ENCODE measurements at places on chromosomes 2 and 18. TPM values are rescaled to one million over a fixed set of nuclear protein-coding genes. Genes with fewer than 3 reads are reported as not detected.

POMC gene
- total RNA-seq, result not detected

ACTR2 gene
- total RNA-seq, result 45.3 TPM

TXNDC2 gene
- 0.29 TPM for total RNA-seq

GRCh38 chr18:11316546-11316945 lies 167.2 kb upstream of the PIEZO2 start:
- DNase-seq, result no peak

DSG1 gene
- 0.02 TPM for total RNA-seq

DNA sequence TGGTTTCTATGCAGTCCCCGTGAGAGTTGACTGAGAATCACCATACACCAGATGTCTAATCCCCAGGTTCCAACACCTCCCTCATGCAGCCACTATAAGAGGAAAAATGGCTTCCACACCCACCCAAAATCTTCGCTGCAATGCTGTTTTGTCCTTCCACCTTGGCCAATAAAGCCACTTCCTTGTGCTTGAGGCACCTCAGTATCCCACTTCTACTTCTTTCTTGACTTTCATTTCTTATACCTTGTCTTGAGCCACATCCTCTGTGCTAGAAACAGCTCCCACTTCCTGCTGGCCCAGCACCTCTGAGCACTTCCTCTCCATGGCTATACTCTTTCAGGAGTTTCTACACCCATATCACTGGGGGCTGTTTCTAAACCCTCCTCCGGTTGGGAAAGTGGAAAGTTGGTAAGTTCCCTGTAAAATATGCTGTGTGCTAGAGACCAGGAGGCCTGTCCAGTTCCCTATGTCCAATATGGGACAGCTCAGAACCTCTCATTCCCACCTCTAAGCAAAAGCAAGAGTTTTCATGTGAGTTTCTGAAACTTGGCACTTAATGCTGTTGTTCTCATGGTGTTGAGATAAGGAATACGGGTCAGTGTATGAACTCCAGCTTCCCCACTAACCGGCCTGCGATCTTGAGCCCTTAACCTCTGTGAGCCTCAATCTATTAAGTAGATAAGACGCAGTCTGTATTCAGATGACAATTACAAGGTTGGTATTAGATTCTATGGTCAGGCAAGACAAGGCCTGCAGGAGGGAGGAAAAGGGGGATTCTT lies 209.1 kb upstream of the ID2 start:
- DNase-seq, result no peak

DNA sequence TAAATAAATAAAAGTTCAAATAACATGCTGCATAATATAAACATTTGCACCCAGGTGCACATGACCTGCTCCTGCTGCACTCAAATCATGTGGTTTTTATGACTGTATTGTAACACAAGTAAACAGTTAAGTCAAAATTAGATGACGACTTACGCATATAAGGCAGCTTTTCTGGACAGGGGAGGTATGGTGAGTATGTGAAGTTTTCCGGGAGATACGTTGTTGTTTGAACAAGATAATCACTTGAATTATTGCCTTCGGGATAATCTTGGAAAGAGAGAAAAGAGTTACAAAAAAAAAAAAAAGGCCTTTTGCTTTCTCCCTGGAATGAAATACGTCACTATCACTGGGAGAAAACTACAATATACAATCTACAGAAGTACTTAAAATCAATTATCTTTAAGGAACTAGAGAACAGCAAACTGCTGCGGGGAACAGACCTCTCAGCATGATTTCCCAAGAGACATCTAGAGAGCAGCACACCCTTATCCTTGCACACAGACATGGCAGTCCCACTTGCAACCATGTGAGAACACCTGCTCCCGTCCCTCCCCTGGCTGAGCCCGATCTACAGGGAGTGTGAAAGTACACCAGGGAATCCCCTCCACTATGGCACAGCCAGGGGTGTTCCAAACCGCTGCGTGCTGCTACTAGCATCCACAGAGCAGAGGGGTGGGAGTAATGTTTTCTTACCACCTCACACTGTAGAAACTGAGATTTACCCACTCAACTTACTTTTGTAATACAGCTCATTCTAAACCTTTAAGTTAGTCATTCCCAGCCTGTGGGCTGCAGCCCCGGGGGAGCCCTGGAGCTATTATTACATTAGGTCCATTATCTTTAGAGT lies 26.3 kb downstream of the B4GALT6 start:
- DNase-seq, result no peak

DNA sequence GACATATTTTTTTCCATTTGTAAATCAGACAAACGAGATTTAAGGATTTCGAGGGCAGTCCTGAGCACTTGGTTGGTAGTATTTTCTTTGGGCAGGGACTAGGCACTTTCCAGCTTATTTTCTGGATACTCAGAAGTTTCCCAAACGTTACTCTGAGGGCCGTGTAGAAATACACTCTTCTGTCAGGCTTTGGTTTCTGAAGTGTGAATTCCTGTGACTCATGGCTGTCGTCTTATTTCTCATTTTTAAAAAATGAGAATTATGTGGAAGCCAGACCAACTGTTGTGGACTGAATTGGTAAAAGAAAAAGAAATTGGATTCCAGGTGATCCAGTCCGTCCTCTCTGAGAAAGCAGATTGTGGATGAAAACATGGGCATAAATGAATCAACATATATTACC lies 658.6 kb upstream of the FANCL start:
- no peak for DNase-seq

MC5R gene
- total RNA-seq, result not detected

DNA sequence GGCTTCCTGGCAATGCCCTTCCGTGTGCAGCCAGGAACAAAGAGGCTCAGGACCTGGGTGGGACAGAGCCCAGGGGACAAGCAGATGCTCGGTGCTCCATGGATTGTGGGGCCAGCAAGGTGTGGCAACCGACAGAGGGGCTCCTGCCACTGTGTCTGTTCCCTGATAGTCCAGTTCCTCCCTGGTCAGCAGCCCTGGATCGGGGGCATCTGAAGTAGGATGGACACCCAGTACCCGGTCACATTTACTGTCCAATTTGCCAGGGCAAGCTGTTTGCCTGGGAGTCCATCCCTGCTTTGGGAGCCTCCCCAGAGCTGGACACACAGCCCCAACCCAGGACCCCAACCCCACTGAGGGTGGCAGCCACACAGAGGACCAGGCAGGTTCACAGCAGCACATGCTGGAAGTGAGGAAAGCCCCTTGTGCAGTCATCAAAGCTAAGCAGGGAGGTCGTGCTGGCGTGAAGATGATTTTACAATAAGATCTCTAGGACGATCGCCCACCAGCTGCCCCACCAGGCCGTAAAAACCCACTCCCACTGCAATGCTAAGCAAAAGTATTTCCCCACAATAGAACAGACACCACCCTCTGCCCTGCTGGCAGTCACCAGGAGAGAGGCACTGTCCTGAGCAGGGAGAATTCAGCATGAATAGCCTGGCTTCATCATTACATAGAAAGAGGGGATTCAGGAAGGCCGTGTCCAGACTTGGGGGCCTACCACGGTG lies 141.7 kb downstream of the NDUFA10 start:
- no peak for DNase-seq

DNA sequence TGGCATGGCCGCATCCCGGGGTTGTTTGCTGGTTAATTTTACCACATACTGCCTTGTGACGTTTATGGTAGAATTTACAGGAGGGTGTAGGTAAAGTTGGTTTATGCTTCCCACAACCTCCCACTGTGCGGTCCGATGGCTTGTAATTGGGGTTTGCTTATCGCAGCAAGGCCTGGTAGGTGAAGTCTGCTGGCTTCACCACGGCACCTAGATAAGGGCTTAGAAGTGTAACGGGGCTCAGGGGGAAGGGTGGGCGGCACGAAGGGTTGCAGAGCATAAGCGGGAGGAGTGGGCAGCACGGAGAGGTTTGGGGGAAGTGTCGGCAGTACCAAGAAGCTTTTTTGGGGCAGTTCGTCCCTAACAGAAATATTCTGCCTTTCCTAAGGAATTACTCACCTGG lies 39.0 kb upstream of the TMEM131 start:
- no peak for DNase-seq

TRIM54 gene
- not detected for total RNA-seq

DNA sequence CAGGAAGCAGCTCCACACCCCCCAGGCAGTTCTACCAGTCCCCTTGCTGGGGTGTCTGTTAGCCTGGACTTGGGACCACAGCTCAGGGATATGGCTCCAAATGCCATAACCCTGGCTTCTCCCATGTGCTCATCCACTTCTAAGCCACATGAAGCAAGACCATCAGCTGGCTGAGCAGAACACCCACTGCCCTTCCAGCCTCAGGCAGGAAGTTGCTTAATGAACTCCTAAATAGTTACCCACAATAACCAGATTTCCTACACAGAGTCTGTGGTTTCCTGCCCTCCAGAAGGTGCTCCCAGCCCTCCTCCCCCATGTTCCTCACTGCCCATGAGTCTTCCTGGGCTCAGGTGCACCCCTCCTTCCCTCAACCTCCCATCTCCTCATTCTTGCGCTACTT lies 98.3 kb upstream of the EPC2 start:
- peak; percentile 68 for DNase-seq

- no peak for DNase-seq
These were observed 116.9 kb upstream of the CREB1 start for GRCh38 chr2:207412787-207413310.

DNA sequence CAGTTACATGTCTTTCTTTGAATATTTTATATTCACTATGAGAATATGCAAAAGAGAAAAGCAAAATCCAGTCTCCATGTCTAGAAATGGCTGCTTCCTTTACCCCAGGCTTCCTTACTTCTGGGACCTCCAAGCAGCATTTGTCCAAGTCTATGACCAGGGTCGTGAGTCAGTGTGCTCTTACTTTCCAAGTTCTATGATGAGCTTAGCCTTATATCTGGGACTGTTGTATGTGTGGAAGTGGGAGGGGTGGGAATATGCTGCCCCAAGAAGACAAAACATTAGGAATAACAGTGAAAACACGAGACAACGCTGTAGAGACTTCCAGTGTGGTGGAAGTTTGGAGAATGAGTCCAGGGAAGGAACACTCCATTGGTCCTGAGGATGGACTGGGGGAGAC lies 21.2 kb upstream of the CHRNA1 start:
- DNase-seq, result no peak

FN1 gene
- 246 TPM for total RNA-seq

REG1B gene
- total RNA-seq, result not detected

DNA sequence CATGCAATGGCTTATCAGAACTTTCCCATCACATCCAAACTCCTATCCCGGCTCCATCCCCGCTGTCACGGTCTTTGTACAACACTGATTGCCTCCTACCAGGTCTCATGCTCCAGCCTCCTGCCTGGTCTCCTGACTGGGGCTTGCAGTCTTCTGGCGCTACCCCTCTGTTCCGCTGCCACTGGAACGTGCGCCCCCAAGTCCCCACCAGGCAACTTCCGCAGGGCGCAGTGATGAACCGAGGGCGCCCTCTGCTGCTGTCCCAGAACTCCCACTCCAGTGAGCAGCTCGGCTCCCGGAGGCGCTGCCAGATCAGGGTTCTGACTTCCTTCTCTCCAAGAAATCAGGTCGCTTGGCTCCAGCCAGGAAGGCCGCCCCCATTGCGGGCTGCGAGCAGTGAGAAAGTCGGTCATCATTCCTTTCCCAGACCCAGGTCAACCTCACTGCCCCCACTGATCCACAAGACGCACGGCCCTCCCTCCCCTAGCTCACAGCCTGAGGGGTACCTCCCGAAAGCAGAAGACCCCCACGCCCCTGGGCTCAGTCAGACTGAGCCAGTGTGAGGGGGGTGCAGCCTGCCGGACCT lies 43.9 kb upstream of the RAB11FIP5 start:
- no peak for DNase-seq

INPP5D gene
- total RNA-seq, result not detected

DNA sequence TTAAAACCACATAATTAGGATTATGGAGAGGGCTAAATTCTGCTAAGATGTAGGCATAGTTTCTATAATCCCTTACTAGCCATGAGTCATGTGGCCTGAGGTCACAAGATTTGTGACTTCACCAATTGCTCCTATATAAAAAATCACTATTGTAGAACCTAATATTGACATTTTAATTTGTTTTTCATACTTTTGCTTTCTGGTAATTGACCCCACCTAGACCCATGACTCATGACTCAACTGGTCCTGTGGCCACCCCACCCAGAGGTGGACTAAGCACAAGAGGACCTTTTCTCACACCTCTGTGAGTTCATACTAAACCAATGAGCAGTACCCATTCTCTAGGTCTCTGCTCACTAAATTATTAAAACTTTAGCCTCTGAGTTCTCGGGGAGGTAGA lies 1567.5 kb upstream of the LRRTM1 start:
- no peak for DNase-seq

DNA sequence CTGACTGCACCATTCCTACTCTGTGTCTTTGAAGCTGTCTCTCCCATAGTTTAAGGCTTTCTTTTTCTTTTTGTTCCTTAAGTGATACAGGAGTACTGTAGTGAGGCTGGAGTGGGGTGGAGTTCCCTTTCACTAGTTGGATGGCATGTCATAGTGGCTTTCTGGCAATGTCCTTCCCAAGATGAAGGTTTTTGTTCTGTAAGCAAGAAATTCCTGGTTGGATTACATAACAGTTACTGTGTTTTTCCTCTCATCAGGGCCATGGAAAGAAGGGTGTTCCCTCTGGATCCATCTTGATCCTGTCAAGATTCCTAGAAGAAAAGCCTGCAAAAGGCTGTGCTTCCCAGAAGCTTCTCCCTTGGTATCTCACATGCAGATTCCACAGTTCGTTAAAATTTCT lies 84.2 kb downstream of the ACKR3 start:
- no peak for DNase-seq

IGFBP2 gene
- total RNA-seq, result 11.6 TPM

KIAA2012 gene
- total RNA-seq, result not detected

DLGAP1 gene
- total RNA-seq, result not detected

LDLRAD4 gene
- total RNA-seq, result 6.9 TPM
